ENCODE measurements at places on chromosomes 3 and 15.

DNA sequence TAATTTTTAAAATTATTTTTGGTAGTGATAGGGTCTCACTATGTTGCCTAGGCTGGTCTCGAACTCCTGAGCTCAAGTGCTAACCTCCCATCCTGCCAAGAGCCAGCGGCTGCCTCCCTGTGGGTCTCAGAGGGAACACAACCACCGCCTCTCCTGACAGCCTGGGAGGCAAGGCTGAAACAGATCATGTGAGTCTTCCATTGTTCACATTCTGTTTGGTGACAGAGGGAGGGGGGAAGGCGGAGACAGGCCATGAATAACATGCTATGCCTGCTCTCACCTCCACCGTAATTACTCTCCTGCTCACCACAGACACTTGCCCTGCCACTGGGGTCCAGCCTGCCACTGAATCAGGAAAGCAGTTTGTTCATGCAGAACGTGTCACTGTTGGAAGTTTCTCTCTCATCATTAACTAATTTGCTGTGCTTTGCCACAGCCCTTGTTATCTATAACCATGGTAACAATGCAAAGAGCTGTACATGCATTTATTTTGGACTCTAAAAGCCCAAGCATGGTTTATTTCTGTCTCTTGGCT is 78.4 kb upstream of the RASGRF1 start:
- DNase-seq: no peak

GRCh38 chr15:91192285-91192684 is 92.2 kb downstream of the SV2B start:
- DNase-seq: no peak

GRCh38 chr3:170760174-170760526 is 109.8 kb downstream of the RPL22L1 start:
- no peak for DNase-seq

- DNase-seq: no peak
Measured at GRCh38 chr3:131630807-131631206, 128.0 kb upstream of the MRPL3 start.

DNA sequence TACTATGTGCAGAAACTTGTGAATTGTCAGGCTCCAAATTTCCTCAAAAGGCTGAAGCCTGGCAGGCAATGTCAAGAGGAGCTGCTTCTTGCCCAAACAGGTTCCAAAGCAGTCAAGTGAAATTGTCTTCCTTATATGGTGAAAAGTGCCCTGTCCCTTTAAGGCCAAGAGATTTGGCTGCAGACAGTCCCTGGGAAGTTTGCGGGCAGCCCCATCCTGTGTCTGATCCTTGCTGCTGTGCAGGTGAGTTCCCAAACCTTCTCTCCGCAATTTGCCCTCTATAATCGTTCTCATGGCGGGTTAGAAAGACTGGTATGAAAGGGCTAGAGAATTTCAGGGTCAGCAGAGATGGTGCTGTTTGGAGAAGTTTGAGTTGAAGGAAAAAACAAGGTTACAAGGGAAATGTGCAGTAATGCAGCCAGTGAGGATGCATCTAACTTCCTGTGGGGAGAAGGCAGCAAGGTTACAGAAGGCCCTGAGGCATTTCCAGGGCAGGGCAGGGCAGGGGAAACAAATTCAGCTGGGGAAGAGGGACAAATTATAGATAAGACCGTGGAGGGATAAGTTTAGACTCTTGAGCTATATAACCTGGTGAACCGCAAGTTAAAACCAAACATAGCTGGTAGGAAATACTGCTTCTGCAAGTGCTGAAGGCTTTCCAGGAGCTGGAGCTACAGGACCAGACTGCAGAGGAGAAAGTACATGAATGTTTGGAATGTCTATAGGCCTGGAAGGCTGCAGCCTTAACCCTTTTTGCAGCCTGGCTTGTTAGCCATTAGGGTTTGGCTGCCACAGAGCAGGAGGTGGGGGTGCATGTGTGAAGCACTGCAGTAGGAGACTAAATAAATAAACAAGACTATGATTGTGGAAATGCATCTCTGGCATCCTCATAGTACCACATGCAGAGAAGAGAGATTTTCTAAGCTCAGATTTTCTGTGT is 256.2 kb upstream of the IL12A start:
- no peak for DNase-seq

DNA sequence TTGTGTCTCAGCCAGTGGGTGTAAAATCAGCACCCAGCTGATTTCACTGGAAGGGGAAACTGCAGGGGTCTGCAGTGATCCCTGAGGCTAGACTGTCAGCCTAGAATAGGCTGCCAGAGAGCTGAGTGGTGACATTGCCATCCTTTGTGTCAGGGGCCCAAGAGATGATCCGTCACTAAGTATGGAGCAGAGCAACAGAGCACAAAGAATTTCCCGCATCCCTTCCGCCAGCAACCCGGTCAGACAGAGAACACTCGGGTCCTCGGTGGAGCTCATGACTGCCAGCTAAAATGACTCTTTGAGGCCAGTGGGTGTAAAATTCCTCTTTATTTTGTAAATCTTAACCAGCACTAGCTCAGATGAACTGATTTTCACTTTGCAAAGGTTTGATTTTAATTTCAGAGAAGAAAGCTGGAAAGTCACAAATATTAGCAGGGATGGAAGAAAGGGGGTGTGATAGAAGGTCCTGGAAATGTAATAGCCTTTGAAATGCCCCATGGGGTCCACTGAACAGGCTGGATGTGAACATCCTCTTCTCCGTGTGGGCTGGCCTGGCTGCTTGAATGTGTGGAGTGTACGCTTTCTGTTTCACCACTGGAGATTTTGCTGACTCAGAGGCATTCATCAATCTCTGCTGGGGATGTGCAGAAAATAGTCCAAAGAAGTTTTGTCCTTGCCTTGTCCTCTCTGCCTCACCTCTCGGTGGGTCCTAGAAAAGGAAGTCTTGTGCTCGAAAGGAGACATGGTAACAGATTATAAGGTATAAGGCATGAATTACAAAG is 138.8 kb downstream of the SV2B start:
- no peak for DNase-seq

- no peak for DNase-seq
Measured at GRCh38 chr3:77063423-77063822, 23.5 kb downstream of the ROBO2 start.

DNA sequence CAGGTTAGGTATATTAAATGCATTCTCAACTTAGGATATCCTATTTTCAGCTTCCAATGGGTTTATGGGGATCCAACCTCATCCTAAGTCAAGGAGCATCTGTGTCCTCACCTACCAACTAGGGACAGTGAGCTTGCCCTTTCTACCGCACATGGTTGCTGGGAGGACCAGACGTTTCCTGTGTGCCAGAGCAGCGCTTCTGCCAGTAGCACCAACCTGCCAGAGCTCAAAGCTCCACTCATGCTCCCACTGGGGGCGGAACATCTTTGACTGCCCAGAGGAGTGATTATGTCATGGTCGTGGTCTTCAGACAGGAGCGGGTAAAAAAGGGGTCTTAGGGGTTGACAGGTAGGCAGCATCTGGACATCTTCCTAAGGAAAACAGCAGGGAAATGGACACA is 24.7 kb downstream of the XPC start:
- no peak for DNase-seq

- no peak for DNase-seq
Measured at GRCh38 chr15:41340189-41340695, 7.6 kb downstream of the NUSAP1 start.

GRCh38 chr3:171255236-171255806 is 204.9 kb downstream of the TNIK start:
- DNase-seq: no peak

DNA sequence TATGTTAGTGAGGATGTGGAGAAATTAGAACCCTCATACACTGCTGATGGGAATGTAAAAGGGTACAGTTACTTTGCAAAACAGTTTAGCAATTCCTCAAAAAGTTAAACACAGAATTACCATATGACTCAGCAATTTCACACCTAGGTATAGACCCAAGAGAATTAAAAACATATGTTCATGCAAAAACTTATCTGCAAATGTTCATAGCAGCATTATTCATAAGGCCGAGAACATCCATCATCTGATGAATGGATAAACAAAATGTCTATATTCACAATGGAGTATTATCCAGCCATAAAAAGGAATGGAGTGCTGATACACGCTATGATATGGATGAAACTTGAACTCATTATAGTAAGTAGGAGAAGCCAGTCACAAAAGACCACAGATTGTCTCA is 10.3 kb downstream of the SEC13 start:
- no peak for DNase-seq

GRCh38 chr3:152818027-152818426 is 16.9 kb upstream of the P2RY1 start:
- DNase-seq: no peak

DNA sequence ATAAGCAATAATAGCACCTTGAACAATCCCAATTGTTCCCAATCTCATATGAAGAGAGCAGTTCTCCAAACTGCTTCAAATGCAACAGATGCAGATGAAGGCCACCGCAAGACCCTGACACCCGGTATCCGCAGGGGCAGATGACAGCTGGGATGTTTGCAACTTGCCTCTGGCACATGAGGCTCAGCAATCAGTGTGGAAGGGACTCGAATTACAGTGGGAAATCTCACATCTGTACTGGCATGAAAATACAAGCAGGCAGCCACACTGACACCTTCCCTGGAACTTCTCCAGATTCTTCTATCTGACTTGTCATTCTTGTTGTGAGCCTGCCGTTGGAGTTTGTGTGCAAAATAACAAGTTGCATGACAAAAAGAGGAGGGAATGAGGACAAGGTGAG is 68.8 kb downstream of the WDR76 start:
- no peak for DNase-seq

- DNase-seq: no peak
Measured at GRCh38 chr15:95499397-95499796, 831.1 kb upstream of the NR2F2 start.

DNA sequence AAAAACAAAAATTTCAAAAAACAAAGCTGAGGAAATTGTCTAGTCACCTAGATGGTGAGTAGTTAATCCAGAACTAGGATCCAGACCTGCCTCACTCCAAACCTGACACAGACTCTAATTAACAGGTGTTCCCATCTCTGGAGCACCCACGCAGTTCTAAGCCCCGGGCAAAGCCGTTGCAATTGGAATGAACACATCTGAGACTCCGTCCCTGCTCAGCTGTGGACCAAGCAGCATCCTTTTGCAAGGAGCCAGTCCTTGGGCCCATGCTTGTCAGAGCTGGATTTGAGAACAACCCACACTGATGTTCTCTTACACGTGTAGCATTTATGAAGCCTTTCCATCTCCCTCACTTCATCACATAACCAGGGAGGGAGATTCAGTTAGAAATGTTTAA is 54.8 kb downstream of the LMCD1 start:
- DNase-seq: no peak

GRCh38 chr3:108590460-108590859 is 938 bp downstream of the DZIP3 start:
- DNase-seq: no peak

DNA sequence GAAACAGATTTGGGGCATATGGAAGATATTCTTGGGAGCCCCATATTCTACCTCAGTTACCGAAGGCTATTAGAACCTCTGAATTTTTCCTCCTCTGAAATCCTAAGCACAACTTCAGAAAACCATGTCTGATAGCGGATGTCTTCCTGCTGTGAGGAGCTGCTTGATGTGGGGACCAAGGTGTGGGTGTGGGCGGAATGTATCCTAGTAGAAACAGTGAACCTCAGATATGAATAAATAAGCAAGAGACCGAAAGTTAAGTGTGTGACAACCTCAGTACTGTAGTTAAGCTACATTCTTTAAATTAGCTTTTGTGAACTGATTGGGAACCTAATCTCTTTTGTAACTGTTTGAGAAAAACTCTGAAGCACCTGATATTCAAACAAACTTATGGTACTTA is 46.9 kb downstream of the SENP2 start:
- DNase-seq: no peak

DNA sequence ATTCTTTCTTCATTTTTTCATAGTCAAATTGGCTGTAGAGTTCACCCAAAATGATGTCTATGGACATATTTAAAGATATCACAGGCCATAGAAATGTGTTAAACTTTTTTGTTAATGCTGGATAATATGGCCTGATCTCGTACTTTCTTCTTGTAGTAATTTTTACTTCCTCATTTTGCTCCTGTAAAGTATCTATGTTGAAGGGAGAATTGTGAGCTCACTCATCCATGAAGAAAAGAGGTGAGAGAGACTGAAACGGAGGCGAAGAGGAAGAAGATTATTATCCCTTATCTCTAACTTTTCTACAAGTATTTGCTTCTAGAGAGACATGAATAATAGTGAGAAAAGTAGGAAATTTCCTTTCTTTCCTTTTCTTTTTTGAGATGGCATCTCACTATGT is 613.8 kb upstream of the TBL1XR1 start:
- no peak for DNase-seq

GRCh38 chr3:106529738-106530137 is 660.9 kb upstream of the CBLB start:
- no peak for DNase-seq

DNA sequence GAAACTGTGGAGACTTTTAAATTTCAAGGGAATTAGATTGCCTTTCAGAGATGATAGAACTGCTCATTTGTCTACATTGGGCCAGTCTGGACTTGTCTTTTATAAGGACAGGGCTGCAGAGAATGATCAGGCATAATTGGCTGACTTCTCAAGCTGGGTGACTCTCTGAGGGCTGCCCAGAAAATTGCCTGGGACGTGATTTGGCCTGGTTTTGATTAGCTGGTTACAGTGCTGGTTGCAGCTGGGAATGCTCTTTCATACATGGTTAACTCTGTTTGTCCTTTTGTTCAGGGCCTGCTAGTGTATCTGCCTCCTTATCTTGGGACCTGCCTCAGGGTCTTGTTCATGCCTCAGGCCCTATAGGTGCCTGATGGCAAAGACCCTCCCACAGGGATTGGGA is 245.6 kb downstream of the CLSTN2 start:
- DNase-seq: no peak

GRCh38 chr3:144011251-144011799 is 39.7 kb downstream of the DIPK2A start:
- DNase-seq: no peak

- no peak for DNase-seq
Measured at GRCh38 chr3:113193288-113193687, 18.1 kb upstream of the BOC start.

DNA sequence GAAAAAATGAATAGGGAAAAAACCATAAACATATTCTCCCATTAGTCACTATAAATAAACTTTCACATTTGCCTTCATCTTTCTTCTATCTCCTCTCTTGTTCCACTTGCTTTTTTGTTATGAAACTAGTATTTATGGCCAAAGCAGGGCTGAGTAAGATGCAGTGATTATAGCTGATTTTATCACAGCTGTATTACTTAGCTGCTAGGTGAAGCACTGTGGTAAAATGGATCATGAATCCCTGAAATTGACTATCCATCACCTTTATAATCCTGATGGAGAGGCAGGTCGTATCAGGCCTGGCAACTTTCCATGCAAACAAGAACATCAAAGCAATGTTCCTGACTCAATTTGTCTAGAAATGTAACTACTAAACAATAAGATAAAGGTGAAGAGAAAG is 471.6 kb downstream of the TUSC7 start:
- no peak for DNase-seq

DNA sequence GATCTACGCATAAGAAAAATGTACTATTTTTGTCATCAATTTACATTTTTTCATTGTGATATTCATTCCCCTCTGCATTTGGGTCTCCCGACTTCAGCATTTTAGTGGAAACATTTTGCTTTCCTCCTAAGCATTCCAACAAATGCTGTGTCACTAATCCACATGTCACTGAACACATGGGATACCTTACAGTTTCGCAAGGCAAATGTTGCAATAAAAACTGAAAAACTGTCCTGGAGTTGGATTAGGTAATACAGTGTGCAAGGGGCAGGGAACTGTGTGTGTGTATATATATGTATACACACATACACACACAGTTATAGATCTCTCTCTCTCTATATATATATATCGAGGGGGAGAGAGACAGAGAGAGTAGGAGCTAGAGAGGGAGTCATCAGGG is 632.2 kb downstream of the MAGI1 start:
- DNase-seq: no peak

GRCh38 chr15:66808181-66808824 is 106.3 kb downstream of the SMAD6 start:
- no peak for DNase-seq
